ENCODE measurements at places on chromosomes 3 and 15.

- DNase-seq: no peak
Measured at GRCh38 chr3:116056280-116056679, 389.0 kb downstream of the LSAMP start.

DNA sequence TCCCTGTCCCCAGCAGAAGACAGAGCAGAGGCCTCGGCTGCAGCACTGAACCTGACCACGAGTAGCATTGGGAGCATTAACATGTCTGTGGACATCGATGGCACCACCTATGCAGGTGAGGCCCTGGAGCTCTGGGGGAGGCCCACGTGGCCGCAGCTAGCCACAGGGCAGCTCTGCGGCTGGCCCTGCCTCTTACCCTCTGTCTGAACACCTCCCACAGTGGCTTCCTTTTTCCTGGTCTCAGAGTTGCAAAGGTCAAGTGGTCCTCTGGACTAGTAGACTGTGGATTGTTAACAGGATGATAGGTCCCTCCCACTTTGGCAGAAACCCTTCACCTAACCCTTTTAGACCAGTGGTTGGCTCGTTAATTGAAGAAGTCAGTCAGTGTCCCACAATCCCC is 22.5 kb upstream of the CLK3 start:
- no peak for DNase-seq

DNA sequence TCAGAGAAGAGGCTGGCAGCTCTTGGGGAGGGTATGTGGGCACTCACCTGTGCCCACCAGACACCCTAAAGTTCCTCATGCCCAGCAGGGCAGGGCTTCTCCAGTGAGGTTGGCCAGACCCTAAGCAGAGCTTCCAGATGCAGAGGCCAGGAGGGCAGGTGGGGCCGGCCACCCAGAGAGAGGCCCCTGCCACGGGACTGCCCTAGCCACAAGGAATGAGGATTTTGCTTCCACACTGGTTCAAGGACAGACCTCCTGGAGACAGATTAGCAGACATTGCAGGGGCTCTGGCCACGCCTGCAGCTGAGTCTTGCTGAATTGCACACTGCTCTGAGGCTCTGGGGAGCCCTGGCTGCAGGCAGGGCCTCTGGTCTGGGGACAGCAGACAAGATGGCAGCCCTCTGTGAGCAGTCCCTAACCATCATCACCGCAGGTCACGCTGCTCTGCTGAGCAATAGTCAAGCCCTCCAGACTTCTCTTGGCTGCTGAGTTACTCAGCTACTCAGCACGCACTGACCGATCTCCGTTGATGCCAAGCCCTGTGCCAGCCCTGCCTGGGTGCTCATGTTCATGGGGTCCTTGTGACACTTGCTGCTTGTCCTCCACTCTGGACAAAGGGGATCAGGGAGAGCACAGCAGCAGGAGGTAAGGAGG is 117.4 kb upstream of the ABHD17C start:
- no peak for DNase-seq

GRCh38 chr15:40345867-40346578 is 4.8 kb upstream of the PHGR1 start:
- DNase-seq: no peak

GRCh38 chr3:62919784-62920465 is 44.7 kb upstream of the CADPS start:
- no peak for DNase-seq

DNA sequence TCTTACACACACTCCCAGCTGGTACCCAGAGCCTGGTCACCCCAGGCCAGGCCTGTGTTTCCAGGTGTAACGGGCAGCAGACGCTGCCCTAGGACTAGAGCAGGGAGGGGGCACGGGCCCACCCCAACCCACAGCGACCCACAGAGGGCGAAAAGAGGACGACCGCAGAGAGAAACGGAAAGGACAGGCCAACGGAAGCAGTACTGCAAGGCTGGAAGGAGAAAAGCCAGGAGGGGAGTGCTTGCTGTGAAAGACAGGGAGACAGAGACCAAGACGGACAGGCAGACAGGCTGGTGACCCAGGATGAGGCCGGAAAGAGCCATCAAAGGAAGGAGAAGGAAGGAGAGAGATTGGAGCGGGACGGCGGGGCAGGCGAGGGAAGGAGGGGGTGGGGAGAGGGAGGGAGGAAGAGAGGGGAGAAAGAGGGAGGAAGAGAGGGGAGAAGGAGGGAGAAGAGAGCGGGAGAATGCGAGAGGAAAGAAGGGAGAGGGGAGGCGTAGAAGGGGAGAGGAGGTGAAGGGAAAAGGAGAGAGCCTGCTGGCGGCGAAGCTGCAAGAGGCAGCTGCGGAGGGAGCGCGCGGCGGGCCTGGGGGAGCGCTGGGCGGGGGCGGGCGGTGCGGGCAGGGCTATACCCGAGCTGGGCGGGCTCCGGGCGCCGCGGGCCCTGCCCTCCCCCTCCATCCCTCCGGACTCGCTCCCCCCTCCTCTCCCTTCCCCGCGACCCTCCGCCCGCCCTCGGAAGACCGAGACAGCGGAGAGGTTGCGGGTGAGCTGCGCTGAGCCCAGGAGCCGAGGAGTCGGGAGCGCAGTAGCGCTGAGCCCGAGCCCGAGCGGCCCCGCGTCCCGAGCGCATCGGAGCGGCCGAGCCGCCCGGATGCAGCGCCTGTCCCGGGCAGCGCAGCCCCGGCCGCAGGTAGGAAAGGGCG is at the start of gene SLC6A1:
Gene SLC6A1 (plus strand): TSS at position 732 of the 926 bp plus-strand sequence. CDS start 24,464 bp downstream, outside the sequence.
- DNase-seq: no peak

GRCh38 chr15:35166730-35167359 is 81.8 kb upstream of the NANOGP8 start:
- DNase-seq: no peak

- DNase-seq: no peak
Measured at GRCh38 chr15:82572311-82572710, 32.1 kb upstream of the RPS17 start.

All from D721Med (cell line).